ENCODE measurements at places on chromosomes 3 and 15.

DNA sequence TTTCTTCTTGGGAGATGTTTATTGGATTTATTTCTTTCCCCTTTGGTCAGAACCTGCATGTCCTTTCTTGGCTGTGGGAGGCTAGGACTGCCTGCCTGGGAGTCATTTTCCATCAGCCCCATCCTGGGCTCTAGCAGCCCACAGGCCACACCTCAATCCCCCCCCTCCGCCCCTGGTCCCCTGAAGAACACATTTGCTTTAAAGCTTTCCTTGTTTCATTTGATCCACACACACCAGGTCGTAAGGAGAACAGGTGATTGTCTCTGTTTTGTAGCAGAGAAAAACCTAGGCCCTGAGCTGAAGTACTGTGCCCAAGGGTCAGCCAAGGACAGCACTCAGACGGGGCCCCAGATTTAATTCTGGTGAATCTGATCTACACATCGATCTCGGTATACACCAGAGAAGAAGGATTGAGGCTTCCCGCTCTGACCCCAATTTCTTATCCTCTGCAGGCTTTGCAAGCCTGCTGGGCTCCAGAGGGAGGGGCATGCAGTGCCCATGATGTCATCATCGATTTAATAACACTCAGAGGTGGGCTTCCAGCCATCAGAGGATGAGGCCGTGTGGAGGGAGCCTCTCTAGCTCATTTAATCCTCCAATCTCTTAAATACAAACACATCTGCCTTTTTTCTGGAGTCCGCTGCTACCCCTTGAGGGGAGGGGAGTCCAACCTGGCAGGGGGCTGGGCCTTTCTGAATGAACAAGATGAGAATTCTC is 1.7 kb upstream of the CLN6 start:
- DNase-seq = no peak

GRCh38 chr15:69893863-69894262 is 203.9 kb downstream of the TLE3 start:
- DNase-seq = no peak

DNA sequence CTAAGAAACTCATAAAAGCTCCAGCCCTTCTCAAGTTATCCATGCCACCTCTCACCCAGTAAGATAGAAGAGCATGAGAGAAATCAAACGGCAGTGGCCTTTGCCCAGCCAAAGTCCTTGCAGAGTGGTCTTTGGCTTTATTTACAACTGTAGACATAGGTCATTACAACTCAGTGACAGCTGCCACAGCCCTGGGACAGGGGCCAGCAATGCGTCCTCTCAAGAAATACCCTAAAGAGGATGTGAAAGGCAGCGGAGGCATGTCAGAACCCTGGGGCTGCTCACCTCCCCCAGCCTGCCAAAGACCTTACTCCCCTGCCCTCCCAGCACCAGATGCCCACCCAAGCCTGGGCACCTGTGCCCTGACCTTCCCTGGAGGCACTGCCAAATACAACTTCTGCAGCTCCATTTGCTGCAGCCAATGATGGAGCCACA is 6.3 kb downstream of the ACAA1 start:
- DNase-seq = peak; percentile 24

- no peak for DNase-seq
Observed at GRCh38 chr3:18747383-18747782, 322.2 kb upstream of the SATB1 start.

- DNase-seq = no peak
Observed at GRCh38 chr3:55185380-55185779, 257.5 kb upstream of the LRTM1 start.

GRCh38 chr3:69282181-69282580 is 103.7 kb downstream of the FRMD4B start:
- no peak for DNase-seq

DNA sequence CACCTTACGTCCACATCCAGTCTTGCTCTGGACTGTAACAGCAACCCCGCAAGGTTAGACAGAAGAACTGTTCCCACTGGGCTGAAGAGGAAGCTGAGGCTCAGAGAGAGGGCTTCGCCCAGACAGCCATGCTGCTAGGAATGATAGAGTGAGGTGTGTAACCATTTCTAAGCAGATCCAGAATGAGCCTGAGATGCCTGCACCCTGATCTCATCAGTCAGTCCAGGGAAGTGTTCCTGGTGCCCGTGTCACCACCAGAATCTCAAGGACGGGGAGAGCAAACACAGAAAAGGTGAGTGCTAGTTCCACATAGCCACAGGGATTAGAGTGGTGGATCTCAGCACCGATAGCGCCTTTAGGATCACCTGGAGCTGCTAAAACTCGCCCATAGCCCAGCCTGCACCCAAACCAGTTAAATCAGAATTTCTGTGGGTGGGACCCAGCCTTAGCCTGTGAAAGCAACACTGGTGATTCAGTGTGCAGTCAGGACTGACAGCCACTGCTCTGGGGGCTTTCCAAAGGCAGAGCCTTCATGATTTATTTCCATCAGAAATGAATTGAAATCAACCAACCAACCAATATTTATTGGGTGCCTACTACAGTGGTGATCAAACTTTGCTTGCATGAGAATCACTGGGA is 12.3 kb downstream of the ISLR start:
- no peak for DNase-seq

- no peak for DNase-seq
Observed at GRCh38 chr3:30271781-30272180, 334.6 kb upstream of the TGFBR2 start.

DNA sequence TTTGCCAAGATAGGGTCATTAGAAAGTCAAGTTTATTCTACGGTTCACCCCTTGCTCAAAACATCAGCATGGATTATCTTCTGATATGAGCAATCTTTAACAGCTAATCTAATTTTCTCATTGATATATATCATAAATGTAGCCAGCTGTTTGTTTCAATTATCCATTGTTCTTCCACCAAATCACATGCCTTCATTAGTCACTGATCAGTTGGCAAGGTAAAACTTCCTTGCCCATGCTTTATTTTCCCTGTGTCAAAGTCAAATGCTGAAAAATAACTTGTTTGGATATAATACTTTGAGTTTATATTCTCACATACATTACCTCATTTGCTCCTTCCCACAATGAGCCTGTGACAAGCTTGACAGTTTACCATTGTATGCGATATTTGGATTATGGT is 60.6 kb downstream of the DPH6 start:
- no peak for DNase-seq

GRCh38 chr3:170162630-170163029 is 18.9 kb downstream of the PHC3 start:
- DNase-seq = no peak

- DNase-seq = no peak
Observed at GRCh38 chr3:177711637-177712036, 514.4 kb upstream of the TBL1XR1 start.

DNA sequence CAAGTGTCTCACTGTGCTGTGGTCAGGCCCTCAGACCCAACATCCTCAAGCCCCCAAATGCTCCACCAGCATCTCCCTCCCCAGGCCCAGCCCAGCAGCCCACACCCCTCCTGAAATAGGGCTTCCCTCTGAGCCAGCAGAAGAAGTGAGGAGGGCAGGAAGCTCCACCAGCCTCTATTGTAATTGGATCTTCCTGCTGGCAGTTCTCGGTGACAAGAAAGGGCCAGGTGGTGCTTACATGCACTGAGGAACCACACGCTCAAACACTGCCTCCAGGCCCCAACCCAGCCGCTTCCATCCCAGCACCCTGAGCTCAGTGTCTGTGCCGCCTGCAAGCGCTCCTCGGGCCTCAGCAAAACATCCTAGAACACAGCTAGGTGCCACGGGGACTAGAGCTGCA is 96.7 kb downstream of the ATP10A start:
- DNase-seq = no peak

DNA sequence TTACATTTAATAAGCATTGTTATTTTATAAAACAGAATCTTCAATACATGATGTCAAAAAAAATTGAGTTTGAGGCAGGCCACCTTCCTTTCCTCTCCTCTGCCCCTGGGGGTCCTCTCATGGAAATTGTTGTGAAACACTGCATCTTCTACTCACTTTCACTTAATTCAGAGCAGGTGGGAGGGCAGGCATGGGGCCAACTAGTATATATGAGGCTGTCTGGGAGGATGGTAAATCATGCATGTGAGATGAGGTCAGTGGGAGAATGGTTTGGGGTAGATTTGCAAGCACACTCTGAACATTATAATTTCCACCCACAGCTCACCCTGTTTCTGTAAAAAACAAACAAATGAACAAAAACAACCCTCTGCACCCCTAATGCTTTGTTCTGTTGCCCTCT is 10.4 kb upstream of the CCDC14 start:
- DNase-seq = no peak

DNA sequence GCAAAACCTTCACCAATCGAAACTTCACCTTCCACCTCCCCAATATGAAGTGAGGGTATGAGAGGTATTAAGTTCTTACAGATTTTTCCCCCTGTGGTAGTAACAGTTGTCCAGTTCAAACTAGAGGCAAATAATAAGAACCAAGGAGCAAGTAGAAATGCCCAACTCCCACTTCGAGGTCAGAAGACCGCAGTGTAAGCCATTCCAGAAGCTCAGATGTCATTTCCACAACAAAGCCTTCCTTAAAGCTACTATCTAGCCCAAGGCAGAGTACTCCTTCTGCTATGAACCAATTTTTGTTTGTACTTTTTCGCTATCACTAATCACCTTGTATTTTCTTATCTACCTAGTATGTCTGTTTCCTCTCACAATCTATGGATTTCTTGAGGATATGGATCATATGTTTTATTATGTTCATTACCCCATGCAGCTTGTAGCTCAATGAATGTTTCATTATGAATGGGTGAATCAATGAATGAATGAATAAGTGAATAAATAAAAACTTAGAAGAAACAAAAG is 235.7 kb upstream of the KCNMB2 start:
- DNase-seq = no peak

GRCh38 chr15:41987246-41987924 is 15.0 kb upstream of the EHD4 start:
- no peak for DNase-seq

DNA sequence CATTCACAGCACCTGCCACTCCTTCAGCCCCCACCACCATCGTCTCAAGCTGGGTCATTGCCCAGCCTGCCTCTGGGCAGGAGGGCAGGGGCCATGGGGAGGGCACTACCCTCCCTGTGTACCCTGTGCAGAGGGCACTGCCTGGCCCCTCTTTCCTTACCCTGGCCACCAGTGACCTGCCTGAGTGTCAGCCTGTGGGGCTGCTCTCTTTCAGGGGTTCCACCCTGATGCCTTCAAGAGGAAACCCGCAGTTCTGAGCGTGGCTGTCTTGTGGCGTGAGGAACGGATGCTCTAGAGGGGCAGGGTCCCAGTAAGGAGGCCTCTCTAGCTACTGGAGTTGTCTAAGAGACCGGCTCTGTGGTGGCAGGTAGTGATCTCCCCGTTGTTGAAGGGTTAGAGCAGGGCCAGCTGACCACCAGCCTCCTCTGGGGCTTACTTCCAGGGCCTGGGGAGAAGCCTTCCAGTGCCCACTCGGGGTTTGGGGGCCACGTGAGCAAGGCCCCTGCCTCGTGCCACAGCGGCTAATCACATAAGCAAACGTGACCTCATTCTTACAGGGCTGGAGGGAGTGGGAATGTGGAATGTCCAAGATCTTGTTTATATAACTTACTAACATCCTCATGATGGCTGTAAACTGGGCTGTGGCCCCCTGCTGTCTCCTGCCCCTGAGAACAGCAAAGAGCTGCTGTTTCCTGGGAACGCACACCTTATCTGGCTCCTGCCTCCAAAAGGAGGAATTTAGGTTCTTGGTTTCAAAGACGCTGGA is 31.4 kb upstream of the SEC13 start:
- DNase-seq = no peak

- DNase-seq = peak; percentile 65
Observed at GRCh38 chr15:51323749-51324148, 14.6 kb downstream of the CYP19A1 start.

GRCh38 chr3:58596834-58597518 is 19.8 kb upstream of the FAM107A start:
- no peak for DNase-seq

GRCh38 chr15:62426387-62426956 is 261.4 kb upstream of the C2CD4B start:
- DNase-seq = no peak

GRCh38 chr3:127027811-127028548 is 45.1 kb downstream of the PLXNA1 start:
- DNase-seq = no peak

DNA sequence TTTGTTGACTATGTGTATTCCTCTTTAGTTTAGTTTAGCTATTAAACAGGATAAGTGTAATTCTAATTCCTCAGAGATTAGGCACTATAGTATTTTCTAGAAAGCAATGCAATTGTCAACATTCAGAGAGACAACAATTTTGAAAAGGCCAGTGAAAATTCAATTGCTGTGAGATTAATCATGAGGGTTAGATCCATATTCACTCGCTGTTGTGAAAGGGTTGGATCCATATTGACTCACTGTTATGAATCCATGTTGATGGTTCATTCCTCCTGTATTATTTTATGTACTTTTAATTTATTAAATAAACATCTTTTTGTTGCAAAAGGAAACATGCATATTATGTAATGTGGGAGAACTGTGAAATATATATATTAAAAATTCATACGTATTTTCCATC is 641 bp downstream of the TRAT1 start:
- no peak for DNase-seq

- no peak for DNase-seq
Observed at GRCh38 chr15:40543631-40544294, 21.1 kb downstream of the CCDC32 start.

DNA sequence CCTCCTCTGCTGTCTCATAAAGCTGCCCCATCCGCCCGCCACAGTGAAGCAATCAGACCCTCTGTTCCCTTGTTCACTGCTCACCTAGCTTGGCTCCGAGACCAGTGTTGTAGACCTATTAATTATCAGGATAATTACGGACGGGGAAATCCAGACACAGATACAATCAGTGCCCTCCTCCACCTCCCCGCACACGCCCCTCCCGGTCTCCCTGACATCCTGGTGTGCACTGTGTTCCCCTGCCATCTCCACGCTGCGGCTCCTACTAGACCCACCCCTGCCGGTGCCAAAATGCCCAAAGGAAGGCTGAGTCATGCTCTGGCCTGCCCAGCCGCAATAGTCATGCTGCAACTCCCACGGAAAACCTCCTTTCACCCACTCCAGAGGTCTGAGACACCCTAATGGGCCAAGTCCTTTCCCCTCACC is 277.3 kb upstream of the TLE3 start:
- DNase-seq = peak; percentile 75

DNA sequence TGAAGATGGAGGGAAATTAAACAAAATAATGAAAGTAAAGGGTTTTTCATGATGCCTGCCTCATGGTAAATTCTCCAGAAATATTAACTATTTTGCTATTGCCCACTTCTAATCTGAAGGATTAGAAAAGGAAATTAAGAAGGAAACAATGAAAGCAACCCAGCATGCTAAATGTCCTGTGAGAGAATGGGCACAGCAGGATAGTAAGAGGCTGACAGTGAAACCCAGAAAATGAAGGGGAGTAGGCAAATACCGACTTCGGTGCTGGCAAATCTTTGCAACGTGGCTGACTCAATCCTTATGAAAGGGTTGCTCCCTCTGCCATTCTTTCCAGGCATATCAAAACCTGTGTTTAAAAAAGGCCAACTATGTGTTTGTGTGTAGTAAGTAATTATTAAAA is 147.5 kb upstream of the SYNPR start:
- DNase-seq = no peak

Data from coronary artery (tissue), 2 donors.